ENCODE measurements at places on chromosomes 5 and 9.

GRCh38 chr9:129383019-129383560, 205.0 kb upstream of the IER5L start:
- DNase-seq, result no peak

DNA sequence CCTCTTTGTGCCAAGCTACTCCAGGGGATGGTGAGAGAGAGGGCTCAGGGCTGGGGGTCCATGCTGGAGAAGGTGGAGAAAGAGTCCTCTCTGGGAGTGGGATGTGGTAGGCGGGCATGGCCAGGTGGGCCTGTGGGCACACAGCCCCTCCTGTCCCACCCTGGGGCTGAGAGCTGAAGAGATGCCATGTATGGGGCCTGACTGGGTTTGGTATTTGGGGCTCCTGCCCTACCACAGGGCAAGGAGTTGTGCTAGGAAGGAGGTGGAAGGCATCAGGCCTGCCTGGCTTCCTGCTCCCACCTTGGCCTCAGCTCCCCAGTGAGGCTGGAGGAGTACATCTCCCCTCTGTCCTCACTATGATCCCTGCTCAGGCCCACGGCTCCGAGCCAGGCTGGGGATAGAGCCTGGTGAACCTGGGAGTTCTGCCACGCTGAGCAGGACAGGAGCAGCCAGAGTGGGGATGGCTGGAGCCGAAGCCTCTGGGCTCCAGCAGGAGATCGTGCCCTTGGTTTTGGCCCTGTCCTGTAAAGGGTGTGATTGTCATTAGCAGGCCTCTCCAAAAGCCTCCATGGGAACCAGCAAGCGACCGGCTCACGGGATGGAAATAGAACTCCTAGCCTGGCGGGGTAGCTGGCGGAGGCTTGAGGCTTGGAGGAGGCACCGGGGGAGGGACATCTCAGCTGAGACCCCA, 75.5 kb downstream of the CACNA1B start:
- no peak for DNase-seq

DNA sequence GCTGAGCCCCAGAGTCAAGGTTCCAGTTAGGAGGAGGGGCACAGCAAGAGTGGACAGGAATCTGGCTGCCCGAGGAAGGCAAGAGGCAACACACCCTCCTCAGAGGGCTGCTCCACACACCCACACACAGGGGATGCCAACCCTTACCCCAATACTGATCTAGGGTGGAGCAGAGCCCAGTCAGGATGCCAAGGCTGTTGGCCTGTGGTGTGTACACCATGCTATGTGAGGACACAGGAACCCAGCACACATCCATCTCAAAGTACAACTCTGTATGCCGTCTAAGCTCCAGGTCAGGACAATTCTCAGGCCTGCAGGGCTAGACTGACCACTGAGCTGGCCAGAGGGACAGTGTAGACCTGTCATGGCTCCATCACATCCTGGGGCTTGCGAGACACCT, 2.6 kb downstream of the SEPTIN8 start:
- no peak for DNase-seq

- DNase-seq, result no peak
Observed at GRCh38 chr5:14627270-14627669, 37.2 kb upstream of the OTULIN start.

GRCh38 chr5:150762211-150762610, 3.4 kb upstream of the DCTN4 start:
- DNase-seq, result no peak

GRCh38 chr5:84634256-84634655, 249.6 kb upstream of the EDIL3 start:
- no peak for DNase-seq

- DNase-seq, result no peak
Observed at GRCh38 chr5:1185629-1186350, 15.6 kb upstream of the SLC6A19 start.

GRCh38 chr9:120256146-120256545, 323.8 kb downstream of the CDK5RAP2 start:
- DNase-seq, result no peak

DNA sequence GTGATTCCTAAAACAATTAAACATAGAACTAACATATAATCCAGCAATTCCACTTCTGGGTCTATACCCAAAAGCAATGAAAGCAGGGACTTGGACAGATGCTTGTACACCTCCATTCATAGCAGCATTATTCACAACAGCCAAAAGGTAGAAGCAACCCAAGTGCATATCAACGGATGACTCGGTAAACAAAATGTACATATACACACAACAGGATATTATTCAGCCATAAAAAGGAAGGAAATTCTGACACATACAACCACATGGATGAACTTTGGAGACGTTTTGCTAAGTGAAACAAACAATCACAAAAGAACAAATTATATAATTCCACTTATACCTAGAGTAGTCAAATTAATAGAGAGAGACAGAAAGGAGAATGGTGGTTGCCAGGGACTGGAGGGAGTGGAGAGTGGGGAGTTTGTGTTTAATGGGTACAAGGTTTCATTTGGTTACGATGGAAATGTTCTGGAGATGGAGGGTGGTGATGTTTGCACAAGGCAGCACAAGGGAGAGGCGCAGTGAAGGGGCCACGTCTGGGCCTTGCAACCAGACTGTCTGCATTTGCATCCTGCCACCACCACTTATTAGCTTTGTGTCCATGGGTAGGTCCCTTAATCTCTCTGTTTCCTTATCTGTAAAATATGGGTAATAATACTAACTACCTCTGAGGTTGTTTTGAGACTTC, 36.3 kb upstream of the RLN1 start:
- no peak for DNase-seq

DNA sequence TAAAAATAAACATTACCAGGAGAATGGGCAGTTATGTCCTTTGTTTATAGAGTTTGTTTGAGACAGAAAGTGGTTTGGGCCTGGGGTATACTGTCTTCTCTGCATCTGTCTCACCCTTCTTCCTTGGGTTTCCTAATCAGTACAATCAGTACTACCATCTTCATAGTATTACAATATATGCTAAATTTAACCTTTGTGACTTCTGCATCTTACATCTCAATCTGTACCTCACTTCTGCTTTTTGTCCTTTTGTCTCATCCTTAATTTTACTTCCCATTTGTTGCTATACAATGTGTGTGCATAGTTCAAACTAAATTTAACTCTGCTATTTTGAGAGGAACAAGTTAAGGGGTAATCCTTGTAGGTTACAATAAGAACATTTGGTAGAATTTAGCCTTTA, 19.6 kb downstream of the FBXO38 start:
- DNase-seq, result no peak

- no peak for DNase-seq
Observed at GRCh38 chr5:96129276-96129675, 167.6 kb upstream of the ELL2 start.

GRCh38 chr9:127154390-127155191, 32.2 kb upstream of the ANGPTL2 start:
- DNase-seq, result no peak

DNA sequence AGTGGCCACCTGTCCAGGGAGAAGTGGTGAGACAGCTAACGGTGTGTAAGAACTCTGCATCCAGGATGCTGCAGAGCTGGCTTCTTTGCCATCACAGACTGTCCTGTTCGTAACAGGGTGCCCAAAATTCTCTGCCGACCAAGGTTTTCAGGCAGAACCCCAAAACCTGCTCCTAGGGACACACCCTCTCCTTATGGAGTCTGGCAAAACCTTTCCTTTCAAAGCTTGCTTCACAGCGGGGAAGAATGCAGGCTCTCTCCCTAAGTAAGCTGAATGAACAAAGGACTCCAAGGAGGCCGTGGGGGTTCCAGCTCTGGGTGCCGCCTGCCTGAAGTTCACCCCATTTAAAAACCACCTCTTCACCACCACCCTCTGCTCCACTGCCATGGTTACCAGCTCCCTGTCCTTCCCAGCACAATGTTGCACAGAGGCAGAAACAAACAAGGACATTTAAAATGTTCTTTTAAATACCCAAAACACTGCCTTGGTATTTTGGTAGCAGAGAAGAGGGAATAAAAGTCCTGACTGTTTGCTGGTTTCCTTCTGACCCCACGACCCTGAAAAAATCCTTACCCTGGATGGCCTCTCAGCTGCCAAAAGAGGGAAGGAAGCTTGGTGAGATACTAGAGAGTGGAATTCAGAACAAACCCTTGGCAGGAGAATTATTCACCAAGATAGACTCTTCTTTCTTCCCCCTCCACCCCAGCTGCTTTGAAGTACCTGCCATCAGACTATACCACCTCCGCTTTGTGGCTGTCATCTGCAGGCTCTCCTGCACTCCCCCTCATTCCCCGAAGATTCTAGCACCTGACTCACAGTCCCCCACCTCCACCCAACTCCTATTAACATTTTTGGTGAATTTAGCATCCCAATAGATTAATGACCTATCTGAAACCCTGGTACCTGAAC, 7.1 kb upstream of the KLF9 start:
- DNase-seq, result no peak

GRCh38 chr5:159430361-159431012, 100.2 kb upstream of the IL12B start:
- no peak for DNase-seq

DNA sequence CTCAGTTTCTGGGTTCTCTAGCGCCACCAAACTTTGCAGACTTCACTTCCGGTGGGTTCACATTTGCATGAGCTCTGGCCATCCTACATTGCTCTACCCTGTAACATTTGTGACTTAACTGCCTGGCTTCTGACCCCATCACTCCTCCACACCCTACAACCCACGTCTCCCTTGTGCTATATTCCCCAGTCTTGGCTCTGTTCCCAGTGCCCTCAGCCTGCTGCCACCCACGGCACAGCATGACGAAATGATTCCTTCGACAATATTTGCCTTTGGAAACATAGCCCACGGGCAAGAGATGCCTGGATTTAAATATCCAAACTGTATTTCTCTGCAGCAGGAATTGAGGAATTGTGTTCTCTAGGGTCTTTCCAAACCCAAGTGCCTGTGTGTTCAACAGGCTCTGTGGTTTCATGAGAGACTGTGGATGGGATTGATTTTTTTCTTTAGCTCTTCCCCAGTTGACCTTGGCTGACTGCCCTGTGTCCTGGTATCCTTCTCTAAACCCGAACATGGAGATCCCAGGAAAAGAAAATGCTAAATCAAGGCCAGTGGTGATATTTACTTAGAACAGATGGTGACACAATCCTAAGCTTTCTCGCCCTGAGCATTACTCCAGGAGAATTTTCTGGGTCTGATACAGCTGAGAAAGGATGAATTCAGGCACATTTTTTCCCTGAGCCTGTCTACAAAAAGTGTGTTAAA, 44.4 kb upstream of the GRIA1 start:
- DNase-seq, result no peak

GRCh38 chr5:160284291-160284873, 28.0 kb downstream of the CCNJL start:
- no peak for DNase-seq

DNA sequence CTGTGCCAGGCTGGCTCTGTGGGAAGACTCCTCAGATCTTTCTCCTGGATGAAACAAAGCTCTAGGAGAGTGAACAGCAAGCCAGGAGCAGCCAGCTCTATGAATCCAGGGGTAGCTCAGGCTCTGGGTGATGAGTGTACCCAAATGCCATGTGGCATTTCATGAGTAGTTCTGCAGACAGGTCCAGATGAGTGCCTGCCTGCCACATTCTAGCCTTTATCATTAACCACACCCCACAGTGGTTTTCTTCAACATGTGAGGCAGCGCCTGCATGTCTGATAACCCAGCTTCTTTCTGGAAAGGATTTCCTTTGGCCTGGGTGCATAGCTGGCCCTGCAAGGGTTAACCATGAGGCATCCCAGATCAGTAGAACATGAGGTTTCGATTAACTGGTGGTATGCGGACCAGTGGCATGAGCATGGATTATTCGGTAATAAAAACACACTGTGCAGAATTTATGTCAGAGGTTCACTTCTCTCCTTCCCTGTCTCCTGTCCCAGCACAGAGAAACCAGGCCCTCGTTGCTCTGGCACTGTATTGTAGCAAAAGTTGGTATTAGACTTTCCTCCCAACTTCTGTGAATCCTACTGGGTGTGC, 381.9 kb upstream of the ZNF462 start:
- DNase-seq, result no peak

GRCh38 chr9:26210338-26210851, 532.2 kb upstream of the TUSC1 start:
- DNase-seq, result no peak

DNA sequence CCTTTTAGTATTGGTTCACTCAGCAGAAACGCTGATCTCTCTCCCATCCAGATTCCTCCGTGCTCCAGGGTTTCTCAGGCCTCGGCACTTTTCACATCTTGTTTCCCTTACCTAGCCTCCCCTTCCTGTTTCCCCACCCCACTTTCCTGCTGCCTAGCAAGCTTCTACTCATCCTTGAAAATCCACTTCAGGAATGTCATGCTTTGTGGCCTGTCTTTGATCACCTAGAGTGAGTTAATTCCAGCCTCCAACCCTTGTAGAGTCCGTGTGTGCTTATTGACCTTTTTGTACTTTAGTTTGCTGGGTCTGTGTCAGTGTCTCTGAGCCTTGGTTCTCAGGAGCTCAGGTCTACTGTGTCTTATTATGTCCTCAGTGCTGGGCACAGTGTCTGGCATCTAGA, 116.6 kb downstream of the AOPEP start:
- no peak for DNase-seq

- no peak for DNase-seq
Observed at GRCh38 chr5:78899922-78900362, 85.2 kb downstream of the ARSB start.
